8988T (cell line): ENCODE measurements at places on chromosomes 12 and 14.

GRCh38 chr12:6361834-6362233 lies 13.5 kb downstream of the SCNN1A start:
- peak; percentile 63 for DNase-seq

GRCh38 chr12:16299403-16299802 lies 21.9 kb upstream of the SLC15A5 start:
- DNase-seq, result no peak

GRCh38 chr14:69910871-69911270 lies 31.7 kb downstream of the SMOC1 start:
- DNase-seq, result no peak

DNA sequence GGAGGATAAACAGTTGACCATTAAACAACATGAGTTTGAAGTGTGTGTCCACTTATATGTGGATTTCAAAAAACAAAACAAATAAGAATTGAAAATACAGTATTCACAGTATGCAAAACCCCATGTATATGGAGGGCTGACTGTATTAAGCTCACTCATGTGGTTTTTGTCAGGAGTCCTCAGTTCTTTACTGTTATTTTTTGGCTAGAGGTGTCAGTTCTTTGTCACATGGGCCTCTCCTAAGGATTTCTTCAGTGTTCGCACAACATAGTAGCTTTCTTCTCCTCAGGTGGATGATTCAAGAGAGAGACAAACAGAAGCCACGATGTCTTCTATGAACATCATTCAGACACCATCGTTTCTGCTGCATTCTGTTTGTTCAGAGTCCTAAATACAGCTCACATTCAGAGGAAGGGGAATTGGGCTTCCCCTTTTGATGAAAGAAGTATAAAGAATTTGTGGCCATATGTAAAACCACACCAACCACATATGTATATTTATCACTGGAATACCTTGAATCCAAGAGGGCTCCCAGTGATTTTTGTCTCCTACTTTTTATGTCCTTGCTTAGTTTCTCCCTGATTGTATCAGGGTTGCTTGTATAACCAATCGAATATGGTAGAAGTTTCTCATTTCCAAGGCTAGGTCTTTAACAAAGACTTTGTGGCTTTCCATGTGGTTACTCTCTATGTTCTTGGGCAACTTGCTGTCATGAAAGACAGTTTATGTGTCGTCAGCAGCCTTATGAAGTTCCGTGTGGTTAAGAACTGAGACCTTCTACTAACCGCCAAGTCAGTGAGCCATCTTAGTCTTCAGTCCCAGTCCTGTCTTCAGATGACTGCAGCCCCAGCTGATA lies 18.9 kb downstream of the MNAT1 start:
- no peak for DNase-seq

- DNase-seq, result no peak
These were observed 143.6 kb downstream of the RGS6 start for GRCh38 chr14:72075649-72076334.

DNA sequence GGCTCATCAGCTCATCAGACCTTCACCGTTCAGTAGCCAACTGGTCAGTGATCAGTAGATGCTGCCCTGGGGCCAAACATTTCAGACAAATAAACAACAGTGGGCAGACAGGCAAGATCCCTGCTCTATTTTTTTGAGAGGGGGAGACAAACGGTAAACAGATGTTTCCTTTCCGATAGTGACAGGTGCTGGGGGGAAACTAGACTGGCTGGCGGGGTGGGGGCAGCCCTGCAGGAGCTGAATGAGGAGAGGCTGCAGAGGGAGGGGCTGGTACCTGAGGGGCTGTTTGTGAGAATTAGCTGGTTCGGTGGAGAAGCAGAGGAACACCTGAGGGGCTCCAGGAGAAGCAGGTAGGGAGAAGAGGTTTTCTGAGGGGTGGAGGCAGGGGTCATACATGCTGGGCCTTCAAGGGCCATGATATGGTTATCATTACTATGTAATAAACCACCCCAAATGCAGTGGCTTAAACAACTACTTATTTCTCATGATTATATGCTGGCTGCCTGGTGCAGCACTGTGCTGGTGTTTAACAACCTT lies 8.2 kb upstream of the GOLGA3 start:
- no peak for DNase-seq

DNA sequence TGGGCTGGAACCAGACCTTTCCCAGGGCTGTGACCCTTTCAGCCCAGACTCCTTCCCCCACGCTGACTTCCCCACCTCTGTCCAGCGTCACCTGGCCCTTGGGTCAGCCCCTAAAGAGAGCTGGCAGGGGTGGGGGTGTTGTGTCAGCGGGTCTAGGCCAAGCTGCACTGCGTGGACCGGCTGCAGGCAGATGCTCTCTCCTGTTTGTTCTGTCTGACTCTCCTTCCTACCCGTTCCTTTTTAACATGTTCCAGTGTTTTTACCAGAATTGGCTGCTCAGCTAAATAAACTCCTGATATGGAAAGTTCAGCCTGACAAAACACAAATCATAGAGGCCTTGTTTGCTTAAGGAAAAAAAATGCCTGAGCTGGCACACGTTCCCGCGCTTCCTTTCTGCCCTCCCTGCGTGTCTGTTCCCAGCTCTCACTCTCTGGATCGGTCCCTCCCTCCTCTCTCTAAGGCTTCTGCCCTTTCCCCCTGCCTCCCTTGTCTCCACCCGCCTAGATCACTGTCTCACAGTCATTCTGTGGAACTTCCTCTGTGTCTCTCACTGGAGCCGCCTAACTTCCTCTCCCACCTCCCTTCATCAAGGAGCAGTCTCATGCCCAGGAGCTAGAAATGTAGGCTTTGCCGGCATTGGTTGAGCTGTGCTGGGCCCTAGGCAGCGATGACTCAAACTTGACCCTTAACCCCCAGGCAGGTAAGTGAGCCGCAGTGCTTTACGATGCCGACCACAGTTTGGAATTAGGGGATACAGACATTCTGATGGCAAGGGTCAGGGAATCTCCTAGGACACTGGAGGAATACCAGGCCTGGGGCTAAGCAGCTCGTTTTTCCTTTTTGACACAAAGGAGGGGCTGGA lies 15.5 kb upstream of the MLXIP start:
- no peak for DNase-seq

DNA sequence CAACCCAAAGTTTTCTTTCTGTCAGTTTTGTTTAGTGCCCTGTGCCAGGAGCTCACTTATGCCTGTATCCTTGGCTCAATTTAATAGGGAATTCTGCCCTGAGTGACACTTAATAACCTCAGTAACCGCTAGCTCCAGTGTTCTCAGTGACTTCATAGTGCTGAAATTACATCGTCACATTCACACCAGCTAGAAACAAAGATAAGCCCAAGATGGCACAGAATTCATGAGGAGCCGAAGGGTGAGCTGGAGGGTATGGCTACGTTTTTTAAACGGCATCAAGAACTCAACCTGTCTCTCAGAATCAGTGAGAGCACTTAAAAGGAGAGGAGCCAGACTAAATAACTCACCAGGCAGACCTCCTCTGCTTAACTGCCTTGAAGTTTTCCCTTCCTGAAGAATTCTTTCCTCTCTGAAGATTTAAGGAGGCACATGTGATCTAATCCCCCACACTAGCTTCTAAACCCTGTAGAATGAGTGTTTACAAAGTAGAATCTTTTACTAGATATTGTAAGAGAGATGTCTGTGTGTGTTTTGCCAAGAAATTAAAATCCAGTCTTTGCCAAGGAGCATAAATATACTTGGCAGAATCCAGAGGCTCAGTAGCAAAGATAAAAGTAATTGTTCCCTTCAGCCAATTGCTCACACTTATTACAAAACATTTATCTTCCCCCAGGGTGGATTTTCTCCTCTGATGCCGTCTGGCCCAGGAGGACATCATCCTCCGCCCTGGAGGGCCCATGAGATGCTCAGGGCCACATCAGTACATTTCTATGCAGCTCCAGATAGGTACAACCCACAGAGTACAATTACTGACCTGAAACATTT lies 37.3 kb downstream of the PTGER2 start:
- no peak for DNase-seq

DNA sequence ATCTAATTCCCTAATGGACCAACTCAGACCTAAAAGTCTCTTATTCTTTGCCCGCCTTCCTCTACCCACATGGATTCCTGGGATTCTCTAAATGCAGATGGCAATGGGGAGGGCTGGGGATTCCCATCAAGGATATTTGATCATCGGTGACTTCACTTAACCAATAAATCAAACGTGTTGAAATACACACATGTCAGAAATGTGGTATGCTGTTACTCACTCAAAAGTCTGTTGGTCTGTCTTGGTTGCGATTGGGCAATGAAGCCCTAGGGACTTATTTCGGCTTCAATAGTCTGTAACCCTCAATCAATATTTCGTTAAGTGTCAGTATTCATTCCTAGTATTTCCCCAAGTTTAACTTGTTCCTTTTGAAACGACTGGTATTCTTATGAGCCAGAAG lies 117.2 kb upstream of the DIO3 start:
- DNase-seq, result no peak

GRCh38 chr12:15672671-15673270 lies 116.4 kb downstream of the EPS8 start:
- DNase-seq, result no peak

DNA sequence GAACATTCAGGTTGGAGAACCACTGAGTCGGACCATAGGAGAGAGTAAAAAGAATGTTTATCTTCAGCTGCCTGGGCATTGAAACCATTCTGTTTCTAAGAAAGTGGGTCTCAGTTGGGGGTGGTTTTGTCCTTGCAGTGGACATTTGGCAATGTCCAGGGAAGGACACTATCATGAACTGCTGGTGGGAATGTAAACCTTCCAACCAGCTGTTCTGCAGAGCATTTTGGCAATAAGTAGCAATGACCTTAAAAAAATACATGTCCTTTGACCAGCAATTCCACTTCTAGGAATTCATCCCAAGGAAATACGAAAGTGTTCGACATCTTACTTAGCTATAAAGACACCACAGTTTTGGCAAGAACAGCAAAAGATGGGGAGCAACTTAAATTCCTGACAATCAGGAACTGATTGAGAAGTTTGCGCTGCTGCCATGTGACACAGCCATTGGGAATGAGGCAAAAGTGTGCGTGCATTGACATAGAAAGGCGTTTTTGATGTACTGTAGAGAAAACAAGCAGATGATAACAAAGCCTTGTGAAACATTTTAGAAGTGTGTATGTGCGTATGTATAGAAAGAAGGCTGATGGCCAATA lies 82.9 kb upstream of the MAP1LC3B2 start:
- no peak for DNase-seq

GRCh38 chr12:102029141-102029540 lies 32.6 kb downstream of the WASHC3 start:
- DNase-seq, result no peak

GRCh38 chr12:66065150-66065549 lies 65.4 kb downstream of the LLPH start:
- no peak for DNase-seq

- DNase-seq, result no peak
These were observed 208.3 kb downstream of the EXOC5 start for GRCh38 chr14:57060276-57060955.

GRCh38 chr12:127716166-127716565 lies 550.8 kb upstream of the TMEM132C start:
- DNase-seq, result no peak

DNA sequence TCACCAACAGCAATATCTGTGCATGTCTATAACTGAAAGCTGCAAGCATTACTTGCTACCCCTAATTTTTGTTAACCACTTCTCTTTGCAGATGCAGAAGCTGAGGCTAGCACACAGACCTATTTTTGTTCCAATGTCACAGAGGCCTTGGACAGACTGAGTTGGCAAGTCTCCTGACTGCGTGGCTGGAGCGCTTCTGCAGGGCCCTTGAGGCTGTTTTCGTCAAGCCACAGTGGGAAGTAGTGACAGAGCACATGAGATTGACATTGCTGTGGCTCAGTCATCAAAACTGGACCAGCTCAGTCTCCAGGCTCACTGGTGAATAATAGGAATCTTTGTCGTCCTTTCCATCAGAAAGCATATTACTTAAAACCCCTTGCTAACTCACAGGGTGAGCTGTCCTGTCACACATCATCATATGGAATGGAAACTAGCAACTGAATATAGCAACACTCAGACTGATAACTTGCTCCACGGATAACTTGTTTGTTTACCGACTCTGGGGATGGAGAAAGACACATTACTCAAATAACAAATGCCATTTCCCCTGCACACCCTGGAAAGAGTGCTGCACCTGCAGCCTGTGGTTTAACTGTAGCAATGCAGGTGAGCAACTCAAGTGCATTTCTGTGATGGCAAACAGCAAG lies 43.6 kb upstream of the DDX11 start:
- no peak for DNase-seq

GRCh38 chr12:90254796-90255195 lies 546.2 kb upstream of the ATP2B1 start:
- no peak for DNase-seq
